ENCODE measurements at places on chromosomes 11 and 22. TPM values are rescaled to one million over a fixed set of nuclear protein-coding genes. Genes with fewer than 3 reads are reported as not detected.

OR8D1 gene
- not detected for total RNA-seq

SPECC1L gene
- total RNA-seq, result 53.4 TPM

OTOG gene
- total RNA-seq, result 0.32 TPM

NAALADL1 gene
- total RNA-seq, result not detected

TREH gene
- total RNA-seq, result 0.21 TPM

RBMXL2 gene
- total RNA-seq, result not detected

ELP4 gene
- 18.0 TPM for total RNA-seq

OR6T1 gene
- total RNA-seq, result not detected

RASSF10 gene
- 8.7 TPM for total RNA-seq

DNA sequence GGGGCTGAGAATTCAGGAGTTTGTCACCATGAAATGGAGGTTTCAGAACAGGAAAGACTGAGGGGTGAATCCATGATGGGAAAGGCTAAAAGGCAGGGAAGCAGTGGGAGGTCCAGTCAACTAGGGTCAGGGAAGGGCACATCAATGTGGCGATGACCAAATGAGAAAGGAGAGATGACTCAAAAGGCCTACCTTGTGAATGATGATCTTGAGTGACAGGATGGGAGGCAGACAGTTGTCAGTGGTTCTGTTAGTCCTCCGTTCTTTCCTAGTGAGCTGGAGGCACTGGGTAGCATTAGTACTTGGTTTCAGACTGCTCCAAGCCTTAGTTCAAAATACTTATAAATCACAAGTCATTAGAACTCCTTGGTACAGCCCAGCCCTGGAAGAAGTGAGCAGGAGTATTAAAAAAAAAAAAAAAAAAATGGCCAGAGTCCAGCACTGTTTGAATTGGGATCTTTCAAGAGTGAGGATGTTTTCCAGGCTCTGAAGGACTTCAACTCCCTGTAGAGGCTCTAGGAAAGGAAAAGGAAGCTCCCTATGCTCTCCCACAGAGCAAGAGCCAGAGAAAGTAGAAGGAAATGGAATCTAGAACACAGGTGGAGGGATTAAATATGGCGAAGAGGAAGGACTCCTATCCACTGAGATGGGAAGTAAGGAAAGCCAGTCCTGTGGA is 8.3 kb upstream of the DCHS1 start:
- DNase-seq, result no peak

DNA sequence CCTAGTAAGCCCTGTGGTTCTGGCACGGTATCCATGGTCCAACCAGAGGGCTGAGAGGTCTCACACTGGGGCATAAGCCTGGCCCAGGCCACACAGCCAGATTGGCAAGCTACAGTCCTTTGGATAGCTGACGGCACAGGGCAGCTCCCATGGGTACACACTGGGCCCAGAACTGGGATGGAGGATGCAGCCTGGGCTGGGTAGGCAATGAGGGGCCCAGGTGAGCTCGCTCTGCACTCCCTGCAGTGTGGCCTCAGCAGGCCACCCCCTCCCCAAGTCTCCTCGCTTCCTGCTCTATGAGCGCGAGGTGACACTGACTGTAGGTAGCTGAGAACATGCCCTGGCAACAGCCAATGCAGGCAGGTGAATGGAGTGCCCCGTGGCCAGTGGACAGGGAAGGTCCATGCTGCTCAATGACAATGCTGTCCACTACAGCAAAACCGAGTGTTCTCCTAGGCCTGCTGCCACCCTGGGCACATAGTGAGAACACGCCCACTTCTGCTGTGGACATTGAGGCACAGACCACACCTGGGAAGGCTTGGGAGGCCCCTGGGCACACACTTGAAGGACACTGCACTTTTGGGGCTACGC is 3.8 kb downstream of the ARVCF start:
- DNase-seq, result no peak

DNA sequence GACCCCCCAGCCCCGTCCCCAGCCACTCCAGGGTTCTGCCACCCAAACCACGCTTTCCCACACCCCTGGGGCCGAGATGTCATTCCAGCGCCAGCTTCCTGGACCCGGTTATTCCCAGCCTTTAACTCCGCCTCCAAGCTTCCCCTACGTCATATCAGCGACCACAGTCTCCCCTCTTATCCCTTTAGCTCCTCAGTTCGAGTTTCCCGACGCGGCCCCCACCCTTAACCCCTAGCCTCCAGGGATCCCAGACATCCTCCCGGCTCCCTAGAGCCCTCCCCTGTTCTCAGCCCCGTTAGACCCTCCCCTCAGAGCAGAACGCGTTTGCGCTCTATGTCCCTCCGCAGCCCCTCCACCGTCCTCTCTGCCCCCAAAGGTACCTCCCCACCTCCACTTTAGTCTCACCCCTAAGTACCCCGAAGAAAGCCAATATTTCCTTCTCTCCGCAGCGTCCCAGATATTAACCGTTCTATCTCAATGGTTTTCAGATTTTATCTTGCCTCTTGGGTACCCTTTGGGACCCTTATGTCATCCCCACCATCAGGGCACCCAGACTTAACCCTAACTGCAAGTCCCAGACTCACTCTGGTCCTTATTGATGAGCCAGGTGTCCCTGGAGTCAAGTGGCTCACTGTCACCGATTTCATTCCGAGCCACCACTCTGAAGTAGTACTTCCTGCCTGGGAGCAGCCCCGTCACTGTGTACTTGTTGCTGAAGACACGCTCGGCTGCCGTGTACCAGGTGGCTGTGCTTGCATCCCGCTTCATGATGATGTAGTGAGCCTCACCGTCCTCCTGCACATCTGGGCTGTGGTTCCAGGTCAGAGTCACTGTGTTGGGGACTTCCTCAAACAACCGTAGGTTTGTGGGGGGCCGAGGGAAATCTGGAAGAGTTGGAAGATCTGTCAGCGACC is 8.0 kb downstream of the TMEM86A start:
- no peak for DNase-seq

DNA sequence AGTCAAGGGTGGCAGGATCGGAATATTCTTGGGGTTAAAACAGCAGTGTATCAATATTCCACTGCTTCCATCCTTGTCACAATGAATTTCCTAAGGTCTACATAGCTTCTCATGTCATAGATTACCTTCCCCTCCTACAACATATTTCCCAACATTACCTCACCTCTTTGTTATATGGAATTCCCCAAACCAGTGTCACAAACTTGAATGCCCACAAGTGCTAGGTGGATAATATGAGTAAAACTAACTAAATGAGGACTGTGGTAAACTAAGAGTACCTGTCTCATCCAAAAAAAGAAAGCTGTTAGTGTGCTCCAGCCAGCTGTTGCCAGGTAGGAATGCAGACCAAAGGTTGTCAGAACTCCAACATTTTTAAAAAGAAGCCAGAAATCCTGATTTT is 17.0 kb upstream of the NUCB2 start:
- no peak for DNase-seq

GRCh38 chr22:47247579-47248240 is 485.3 kb downstream of the TBC1D22A start:
- DNase-seq, result no peak

GRCh38 chr11:35714882-35715627 is 52.5 kb downstream of the TRIM44 start:
- DNase-seq, result no peak

- DNase-seq, result no peak
Observed at GRCh38 chr11:69644962-69645675, 4.2 kb downstream of the CCND1 start.

DNA sequence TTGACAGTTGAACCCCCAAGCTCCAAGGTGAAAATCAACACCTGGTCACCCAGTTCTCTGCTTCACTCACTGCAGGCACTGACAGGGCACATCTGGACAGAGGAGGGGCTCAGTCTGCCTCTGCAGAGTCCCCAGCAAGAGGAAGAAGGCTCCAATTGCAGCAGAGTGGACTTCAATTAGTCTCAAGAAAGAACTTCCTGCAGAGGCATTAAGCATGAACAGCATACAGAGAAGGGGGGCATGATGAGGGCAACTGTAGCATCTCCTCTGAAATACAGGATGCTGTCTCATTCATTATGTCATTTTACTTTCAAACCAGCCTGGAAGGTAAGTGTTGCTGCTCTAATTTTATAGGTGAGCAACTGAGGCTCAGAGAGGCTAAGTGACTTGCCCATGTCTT is 11.1 kb downstream of the GDPD5 start:
- DNase-seq, result no peak

DNA sequence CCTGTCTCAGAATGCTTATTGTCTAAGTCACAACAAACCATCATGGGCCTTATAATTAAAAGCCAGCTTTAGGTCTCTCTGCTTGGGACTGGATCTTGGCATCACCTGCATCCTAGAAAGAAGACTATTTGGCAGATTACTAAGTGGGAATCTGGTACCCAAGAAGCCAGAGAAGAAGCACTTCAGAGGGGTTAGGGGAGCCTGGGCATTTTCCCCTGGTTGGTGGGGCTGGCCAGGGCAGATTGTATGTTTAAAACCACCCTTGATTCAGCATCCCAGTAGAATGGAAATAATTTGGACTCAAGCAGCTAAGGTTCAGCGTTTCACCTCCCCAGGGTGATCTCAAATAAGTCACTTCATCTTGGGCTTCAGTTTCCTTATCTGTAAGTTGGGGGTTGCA is 193.7 kb downstream of the MIAT start:
- no peak for DNase-seq

DNA sequence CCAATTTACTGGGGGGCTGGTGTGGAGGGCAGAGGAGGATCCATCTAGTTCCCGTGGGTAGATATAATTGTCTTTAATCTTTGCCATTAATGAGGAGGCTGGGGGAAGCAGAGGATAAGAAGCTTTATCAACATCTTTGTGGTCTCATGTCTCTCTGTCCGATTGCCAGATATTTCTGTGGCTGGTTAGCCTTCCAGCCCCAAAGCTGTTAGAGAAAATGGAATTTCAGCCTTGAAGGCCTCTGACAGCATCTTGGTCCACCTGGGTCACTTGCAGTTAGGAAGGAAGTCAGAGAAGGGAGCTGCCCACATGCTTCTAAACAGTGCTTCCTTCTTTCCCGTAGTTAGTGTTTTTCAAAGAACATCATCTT is 56.9 kb downstream of the ABTB2 start:
- DNase-seq, result no peak

DNA sequence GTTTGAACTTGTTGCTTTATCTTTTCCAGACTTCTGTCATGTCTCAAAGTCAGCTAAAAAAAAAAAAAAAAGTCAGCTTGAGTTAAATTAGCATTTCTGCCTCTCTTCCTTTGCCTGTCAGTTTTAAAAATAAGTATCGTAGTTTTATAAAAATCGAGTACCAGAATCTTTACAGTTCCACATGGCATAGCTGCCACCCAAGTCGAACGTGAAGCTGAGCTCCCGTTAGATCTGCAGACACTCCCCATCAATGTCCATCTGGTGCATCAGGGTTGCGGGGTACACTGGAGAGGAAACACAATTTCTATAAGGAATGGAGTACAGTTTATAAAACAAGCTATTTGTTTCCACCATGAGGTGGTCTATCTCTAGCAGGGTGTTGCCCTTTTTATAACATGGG is 41.0 kb upstream of the CCND1 start:
- no peak for DNase-seq

DNA sequence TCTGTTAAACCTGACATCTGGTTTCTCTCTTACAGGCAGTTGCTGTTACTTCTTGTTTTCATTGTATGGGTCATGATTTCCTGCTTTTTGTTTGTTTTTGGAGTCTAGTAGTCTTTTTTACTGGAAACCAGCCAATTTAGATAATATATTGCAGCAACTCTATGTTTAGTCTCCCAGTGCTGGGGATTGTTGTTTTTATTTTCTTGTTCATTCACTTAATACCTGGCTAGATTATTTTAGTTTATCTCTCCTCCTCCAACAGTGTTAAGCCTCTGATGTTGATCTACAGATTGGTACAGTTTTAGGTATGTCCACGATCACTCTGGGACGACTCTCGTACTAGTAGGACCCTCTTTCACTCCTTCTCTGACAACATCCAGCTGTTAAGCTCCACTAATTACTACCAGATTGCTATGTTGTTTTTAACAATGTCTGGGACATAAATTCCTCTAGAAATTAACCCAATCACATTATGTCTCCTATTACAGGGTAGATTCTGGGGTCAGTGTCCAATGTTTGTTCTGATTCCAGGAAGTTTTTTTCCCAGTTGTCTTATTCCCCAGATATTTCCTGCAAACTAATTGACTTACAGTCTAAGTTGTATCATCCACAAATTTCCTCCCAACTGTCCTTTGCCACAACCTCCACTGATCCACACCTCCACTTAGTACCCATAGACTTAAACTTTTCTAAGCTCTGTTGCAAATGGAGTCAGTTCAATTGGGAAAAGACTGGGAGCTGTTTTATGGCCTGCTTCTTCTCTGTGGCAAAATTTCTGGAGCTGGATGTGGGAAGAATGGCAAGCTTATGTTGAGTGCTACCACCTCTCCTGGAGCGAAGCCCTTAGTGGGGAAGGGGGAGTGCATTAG is 1280.6 kb upstream of the CNTN5 start:
- DNase-seq, result no peak

DNA sequence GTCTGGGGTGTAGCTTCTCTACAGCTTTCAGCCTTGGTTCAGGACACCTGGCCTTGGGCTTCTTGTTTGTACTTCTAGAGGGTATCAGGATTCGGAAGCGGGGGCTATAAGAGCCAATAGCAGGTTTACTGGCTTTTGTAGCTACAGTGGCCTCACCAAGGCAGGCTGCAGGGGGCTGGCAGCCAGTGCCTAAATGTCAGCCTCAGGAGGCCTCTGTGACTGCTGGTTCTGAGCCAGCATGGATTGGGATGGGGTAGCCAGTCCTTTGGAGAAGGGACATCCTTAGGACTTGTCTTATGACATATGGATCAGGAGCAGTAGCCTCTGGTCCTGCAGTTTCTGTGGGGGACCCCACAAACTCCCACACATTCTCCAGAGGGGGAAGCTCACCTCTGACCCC is 29.9 kb downstream of the EIF3F start:
- no peak for DNase-seq

- no peak for DNase-seq
Observed at GRCh38 chr11:34798985-34799384, 117.2 kb downstream of the APIP start.

GRCh38 chr11:13009921-13010748 is 1.0 kb downstream of the RASSF10 start:
- peak; percentile 51 for DNase-seq

DNA sequence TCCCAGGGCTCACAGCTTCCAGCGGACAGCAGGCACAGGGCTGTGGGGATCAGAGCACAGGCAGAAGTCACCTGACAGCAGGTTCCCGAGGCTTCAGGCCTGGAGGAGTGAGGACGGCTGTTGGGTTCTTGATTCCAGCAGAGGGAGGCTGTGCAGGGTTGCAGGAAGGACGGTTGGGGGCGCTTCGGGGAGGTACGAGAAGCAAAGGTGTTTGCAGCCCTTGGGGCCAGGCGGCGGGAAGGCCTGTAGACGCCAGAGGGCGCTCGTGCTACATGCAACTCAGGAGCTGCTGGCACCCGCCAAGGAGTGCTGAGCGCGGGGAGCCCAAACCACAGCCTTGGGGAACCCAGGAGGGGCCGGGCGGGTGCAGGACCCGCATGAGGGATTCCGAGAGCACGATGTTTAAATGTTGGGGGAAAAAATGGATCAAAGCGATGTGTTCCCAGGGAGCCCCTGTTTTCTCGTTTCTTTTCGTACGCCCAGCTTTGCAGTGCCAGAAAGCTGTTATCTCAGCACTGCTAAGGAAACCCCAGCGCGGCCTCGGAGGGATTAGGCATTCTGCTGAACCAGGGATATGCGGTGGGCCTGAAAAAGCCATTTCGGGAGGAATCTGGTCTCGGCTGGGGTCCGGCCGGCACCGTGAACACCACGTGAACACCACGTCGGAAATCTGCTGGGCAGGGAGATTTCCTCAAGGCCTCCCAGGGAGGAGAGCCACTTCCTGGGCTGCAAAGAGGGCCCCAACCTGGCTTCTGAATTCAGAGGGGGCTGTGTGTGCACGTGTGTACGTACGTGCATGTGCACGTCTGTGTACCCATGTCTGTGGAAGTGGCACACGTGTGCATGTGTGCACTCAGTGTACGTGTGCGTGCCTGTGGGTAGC is 88.1 kb downstream of the KCNQ1 start:
- DNase-seq, result peak; percentile 96
